ENCODE measurements at places on chromosomes 16 and 17.

GRCh38 chr17:56121191-56122051, 31.9 kb upstream of the ANKFN1 start:
- no peak for DNase-seq

GRCh38 chr17:56870081-56870651, 36.2 kb downstream of the DGKE start:
- no peak for DNase-seq

- no peak for DNase-seq
These were observed 25.7 kb upstream of the SLC39A11 start for GRCh38 chr17:73118139-73118538.

DNA sequence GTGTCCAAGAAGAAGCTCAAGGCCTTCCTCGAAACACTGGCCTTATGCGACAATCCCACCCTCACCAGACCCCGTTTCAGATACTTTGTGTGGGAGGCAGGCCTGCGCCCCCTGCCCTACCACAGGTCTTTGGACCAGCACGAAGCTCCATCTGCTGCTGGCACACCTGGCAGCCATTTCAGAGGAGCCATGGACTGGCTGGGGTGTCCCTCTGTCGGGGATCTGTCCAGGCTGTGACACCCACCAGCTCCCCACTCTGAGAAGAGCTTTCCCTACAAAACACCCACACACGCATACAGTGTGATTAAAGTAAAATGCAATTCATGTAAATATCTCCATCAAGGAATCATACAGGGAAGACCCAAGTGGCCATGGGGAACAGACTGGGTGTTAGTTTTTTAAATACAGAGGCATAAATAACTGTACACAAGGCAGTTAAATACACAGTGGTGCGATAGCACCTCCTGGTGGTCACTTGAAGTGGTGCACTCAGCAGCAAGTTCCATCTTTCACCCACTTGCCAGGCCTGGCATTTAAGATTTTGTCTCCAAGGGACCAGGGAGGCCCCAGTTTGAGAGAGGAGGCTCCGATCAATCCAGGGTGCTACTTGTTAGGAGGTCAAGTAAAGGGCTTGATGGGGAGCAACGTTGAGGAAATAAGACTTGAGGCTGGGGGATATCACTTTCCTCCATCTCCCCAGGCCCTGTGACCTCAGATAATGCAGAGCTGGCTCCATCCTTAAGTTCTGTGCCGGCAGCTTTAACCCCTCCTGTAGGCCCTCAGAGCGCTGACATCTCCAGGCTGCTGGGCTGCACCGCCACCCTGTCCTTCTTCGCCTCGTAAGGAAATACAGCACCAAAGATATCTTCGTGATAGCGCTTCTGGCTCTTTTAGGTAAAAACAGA, 43.6 kb downstream of the NOS2 start:
- DNase-seq, result peak; percentile 43

GRCh38 chr17:77487211-77487629, 346.5 kb downstream of the SEC14L1 start:
- DNase-seq, result no peak

GRCh38 chr16:16032271-16032979, 83.0 kb downstream of the ABCC1 start:
- no peak for DNase-seq

GRCh38 chr17:59155439-59156177, at the start of gene PRR11:
Gene PRR11, plus strand, starts transcription at chr17:59155746. Its CDS starts 14,007 bp downstream, at chr17:59169753.
- peak; percentile 100 for DNase-seq

GRCh38 chr17:45369421-45369820, 52.6 kb upstream of the MAP3K14 start:
- DNase-seq, result no peak

DNA sequence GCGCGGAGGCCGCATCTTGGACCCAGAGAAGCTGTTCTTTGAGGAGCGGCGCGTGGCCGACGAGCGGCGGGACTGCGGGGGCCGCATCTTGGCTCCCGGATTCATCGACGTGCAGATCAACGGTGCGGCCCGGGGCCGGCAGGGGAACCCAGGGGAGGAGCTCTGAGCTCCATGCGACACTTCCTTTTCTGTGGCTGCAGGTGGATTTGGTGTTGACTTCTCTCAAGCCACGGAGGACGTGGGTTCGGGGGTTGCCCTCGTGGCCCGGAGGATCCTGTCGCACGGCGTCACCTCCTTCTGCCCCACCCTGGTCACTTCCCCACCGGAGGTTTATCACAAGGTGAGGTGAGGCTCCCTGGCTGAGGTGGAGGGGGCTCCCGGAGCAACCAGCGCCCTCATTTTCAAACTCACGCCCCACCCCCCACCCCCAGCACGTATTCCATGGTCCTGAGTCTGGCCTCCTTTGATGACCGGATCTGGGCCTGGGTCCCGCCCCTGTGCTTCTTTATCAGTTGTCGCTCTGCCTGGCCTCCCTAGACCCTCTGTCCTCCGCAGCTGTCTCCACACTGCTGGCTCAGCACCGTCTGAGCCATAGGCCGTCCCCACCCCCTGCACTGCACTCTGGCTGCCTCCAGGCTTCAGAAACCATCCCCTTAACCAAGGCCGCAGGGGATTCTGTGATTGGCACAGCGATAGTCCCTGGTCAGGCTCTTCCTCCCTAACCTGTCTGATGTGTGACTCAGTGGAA, 787 bp downstream of the AMDHD2 start:
- DNase-seq, result no peak

- peak; percentile 72 for DNase-seq
These were observed 140.1 kb downstream of the CCDC182 start for GRCh38 chr17:57604771-57605674.

DNA sequence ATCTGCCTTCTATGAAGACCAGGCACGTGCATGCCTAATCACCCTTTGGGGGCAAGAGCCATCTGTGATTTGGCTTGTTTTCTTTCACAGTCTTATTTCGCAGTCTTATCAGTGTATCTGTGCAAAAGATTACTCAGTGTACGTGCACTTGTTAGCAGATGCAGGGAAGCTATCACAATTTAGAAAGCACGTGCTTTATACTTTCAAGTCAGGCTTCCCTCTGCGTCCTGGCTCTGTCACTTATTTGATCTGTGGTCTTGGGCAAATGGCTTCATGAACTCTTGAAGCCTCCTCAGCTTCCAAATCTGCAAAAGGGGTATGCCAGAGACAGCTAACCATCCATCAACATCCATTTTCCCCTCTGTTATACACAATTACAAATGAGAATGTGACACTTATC, 246.4 kb downstream of the XYLT1 start:
- DNase-seq, result peak; percentile 1
